ENCODE measurements at places on chromosomes 16 and 17.

DNA sequence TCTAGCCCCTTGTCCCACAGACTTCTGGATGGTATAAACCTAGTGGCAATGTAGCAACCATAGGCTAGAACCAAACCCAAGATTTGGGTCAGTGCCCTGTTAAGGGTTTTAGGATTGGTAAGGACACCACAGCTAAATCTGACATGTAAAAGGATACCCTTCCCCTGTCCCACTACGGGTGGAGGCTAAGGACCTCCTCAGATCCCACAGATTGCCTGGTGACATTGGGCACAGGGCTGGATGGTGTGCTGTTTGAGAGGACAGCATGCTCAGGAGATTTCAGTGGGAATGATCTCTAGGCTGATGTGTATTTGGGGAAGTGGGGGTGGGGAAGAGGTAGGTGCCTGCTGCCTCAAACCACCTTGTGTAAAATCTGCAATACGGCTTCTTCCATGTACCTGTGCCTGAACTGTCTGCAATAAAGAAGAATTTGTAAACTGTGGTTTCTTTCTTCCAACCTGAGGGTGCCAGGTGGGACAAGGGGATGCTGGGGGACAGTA is 671 bp upstream of the EDC4 start:
- no peak for DNase-seq

DNA sequence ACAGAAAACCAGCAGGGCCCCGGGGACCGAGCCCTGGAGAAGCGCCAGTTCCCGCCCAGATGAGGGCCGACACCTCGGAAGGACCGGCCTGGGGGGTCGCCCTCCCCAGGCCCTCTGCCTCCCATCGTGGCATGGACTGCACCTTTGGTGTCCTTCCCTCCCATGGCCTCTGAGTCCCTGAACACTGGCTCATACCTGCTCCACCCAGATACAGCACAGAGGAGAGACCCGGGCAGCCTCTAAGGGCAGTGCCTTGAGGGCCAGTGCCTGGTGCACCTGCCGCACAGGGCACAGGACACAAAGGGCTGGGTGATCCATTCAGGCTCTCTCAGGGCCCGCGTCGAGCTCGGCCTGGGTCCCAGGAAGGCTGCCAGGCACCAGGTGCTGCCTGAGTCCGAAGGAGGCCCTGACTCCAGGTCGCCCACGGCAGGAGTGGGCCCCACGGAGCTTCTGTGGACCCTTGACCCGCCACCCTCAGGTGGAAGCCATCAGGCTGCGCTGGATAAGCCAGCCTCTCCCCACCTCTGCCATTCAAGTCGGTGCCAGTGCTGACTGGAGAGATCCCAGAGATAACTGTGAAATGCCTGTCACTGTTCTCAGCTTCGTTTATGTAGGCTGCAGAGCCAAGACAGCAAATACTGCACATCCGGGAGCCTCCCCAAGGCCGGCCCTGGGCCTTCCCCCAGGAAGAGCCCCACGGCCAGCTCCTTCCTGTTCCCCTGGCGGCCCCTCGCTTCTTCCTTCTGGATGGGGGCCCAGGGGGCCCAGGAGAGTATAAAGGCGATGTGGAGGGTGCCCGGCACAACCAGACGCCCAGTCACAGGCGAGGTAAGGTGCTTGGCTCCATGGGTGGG is at the start of gene ZG16B:
Gene ZG16B, plus strand, starts transcription at position 803 of the 854 bp plus-strand sequence. CDS start 139 bp downstream, outside the sequence.
- no peak for DNase-seq

- DNase-seq = peak; percentile 62
Measured at GRCh38 chr16:4682616-4683254, 10.6 kb upstream of the NUDT16L1 start.

DNA sequence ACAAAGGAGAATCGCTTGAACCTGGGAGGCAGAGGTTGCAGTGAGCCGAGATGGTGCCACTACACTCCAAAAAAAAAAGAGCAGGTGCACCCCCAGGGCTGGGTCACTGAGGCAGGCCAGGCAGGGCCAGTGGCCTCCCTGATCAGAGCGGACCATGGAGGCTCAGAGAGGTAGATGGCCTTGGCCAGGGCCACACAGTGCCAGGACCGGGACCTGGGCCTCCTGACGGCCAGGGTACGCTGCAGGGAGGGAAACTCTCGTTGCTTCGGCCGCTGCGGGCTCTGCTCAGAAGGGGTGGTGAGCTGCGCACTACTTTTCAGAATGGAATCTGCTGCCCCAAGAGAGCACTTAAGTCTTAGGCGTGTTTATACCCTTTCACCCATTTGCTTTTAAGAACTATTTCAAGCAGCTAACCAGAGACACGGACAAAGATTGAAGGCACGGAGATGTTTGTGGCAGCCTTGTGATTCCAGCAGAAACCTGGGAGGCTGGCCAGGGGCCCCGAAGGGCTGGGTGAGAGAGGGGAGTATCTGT is 17.1 kb downstream of the MYO1C start:
- no peak for DNase-seq

GRCh38 chr17:47967607-47968252 is 3.2 kb upstream of the CDK5RAP3 start:
- no peak for DNase-seq

- DNase-seq = no peak
Measured at GRCh38 chr17:66662496-66662895, 172.4 kb upstream of the CACNG5 start.

Measured in activated naive CD4-positive, alpha-beta T cell treated with anti-CD3 and anti-CD28 coated beads, Interleukin-2, amount 50 U/mL, for 72 hours (primary cell).